NCI-H2081 treated with DMSO at 0.1 percent for 48 hours (cell line): ENCODE measurements at places on chromosomes 2 and 18.

DNA sequence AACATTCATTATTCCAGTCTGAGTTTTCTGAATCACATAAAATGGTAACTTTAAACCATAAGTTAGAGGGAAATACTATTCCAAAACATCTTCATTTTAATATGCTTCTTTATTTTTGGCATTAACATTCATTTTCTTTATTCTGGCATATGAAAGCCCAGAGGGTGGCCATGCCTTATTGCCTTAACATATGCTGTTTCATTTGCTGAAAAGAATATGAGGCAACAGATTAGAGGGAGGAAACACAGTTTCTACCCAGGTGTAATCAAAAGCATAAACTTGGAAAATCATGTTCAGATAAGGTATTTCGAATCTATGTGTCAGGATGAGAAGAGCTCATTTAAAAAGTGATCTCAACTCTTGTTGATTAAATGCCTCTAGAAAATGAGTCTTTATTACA, 379.9 kb upstream of the DSEL start:
- DNase-seq, result no peak

GRCh38 chr2:7225848-7226247, 308.6 kb downstream of the RNF144A start:
- DNase-seq, result peak; percentile 81

DNA sequence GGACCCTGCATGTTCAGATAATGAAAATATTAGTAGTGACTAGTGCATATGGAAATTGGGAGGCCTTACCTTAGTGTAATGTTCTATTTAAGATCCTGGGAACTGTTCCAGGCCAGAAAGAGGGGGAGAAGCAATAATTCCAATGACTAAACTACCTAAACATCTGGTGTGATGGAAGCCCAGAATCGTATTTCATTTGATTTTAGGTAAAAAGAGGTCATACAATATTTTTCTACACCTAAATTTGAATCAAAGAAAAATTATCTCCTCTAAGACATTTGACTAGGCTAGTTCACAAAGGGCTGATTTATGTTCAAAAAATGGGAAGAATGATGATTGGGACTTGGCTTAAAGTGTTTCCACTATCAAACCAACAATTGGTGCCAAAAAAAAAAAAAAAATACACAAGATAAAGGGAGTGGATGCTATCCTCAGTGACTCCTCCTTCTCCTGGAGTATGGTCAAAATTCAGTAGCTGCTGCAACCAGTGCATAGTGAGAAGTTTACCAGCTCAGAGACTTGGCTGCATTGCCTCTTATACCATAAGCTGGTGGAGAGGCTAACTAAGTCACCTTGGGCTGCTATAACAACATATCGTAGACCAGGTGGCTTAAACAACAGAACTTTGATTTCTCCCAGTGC, 1038.3 kb upstream of the ACVR2A start:
- no peak for DNase-seq

GRCh38 chr2:5098286-5098685, 593.9 kb upstream of the SOX11 start:
- DNase-seq, result no peak
